ENCODE measurements at places on chromosomes 4 and X.

- no peak for DNase-seq
These were observed 6.8 kb upstream of the OCIAD2 start for GRCh38 chr4:48913346-48913745.

- no peak for DNase-seq
These were observed 153.3 kb downstream of the BCOR start for GRCh38 chrX:39944416-39944815.

- no peak for DNase-seq
These were observed 144.4 kb downstream of the NHS start for GRCh38 chrX:17519358-17519757.

- DNase-seq: no peak
These were observed 712.4 kb downstream of the IL1RAPL1 start for GRCh38 chrX:29299684-29300083.

GRCh38 chr4:14924076-14924811 lies 78.0 kb upstream of the CPEB2 start:
- DNase-seq: no peak

DNA sequence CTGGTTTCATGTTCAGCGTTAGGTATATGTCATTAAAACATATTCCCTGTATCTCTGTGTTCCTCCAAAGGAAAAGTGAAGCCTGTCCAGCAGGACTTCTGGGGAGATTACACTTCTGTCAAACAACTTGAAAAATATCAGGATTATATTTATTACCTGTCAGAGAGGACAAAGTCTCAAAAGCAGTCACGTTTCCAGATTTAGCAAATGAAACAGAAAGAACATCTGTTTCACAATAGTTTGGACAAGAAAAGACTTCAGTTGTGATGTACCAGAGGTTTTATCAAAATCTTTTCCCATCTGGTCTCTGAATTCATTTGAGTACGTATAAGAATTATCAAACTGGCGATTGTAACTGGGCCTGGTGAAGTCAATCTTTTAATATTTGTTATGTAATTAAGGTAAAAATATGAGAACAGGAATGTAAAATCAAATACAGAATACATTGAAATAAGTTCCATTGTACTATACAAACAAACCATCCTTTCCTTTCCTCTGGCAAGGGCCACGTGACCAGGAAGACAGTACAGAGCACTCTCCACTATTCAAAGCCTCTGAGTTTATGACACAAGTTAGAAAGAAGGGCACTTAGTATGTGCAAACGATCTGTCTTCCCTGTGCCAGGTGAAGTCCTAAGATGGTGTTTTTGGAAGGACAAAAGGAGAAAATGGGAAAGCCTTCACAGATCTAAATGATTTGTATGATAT lies 3.2 kb downstream of the CASP3 start:
- DNase-seq: no peak

GRCh38 chr4:154367659-154368058 lies 123.9 kb downstream of the DCHS2 start:
- DNase-seq: no peak

DNA sequence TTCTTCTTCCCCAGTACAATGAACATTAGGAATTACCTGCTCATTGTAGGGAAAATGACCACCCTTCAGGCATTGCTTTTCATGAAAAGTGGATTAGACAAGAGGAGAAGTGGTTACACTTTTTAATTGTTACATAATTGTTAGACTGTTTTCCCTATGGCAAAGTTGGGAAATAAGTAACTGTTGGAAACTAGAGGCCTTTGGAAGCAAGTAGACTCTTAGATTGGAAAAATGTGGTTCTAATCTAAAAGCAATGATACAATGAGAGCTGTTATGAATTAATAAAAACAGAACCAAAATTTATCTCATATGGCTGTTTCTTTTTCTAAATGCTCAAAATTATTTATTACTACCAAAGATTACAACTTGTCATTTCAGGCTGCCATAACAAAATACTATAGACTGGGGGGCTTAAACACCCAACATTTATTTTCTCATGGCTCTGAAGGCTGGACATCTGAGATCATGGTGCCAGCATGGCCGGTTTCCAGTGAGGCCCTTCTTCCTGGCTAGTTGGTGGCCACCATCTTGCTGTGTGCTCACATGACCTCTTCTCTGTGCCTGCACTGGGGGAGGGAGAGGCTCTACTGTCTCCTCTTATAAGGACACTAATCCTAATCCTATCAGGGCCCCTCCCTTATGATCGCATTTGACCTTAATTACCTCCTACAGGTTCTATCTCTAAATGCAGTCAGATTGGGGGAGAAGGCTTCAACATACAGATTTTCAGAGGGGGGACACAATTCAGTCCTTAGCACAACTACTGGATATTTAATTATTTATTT lies 12.5 kb downstream of the CC2D2A start:
- DNase-seq: no peak

- DNase-seq: no peak
These were observed 498 bp downstream of the MAGEA10 start for GRCh38 chrX:152137771-152138387.

DNA sequence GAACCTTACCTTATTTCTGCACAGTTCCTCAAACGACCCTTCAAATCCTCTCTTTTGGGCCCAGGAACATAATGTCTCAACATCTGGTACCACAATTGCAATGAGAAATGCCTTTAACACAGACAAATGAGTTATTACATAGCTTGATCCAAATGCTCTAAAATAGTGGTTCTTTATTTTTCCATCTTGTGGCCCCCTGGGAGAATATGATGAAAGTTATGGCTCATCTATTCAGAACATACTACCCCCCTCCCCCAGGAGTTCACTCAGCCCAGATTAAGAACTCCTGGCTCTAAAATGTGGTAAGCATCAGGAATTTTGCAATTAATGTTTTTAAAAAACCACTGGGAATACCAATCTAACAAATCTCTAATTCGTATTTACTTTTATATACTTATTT lies 23.9 kb upstream of the CENPU start:
- no peak for DNase-seq

- no peak for DNase-seq
These were observed 325.0 kb downstream of the PCDH7 start for GRCh38 chr4:31045151-31045550.

- no peak for DNase-seq
These were observed 64.2 kb upstream of the SPP1 start for GRCh38 chr4:87911252-87911774.

DNA sequence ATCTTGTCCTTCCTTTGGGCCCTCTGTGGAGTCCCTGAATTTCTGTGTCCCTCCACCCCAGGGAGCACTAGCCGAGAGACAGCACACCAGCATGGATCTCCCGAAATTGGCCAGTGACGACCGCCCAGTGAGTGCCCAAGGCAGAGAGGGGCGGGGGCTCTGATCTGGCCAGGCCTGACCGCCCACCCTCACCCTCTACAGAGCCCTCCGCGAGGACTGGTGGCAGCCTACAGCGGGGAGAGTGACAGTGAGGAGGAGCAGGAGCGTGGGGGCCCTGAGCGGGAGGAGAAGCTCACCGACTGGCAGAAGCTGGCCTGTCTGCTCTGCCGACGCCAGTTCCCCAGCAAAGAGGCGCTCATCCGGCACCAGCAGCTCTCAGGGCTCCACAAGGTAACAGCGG lies 8.4 kb upstream of the UBA1 start:
- no peak for DNase-seq

DNA sequence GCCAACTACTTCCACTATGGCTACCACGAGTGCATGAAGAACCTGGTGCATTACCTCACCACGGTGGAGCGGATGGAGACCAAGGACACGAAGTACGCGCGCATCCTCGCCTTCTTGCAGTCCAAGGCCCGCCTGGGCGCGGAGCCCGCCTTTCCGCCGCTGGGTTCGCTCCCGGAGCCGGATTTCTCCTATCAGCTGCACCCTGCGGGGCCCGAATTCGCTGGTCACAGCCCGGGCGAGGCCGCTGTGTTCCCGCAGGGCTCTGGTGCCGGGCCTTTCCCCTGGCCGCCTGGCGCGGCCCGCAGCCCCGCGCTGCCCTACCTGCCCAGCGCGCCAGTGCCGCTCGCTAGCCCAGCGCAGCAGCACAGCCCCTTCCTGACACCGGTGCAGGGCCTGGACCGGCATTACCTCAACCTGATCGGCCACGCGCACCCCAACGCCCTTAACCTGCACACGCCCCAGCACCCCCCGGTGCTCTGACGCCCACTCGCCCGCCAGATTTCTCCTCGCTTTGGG lies 2.1 kb downstream of the HELT start:
- DNase-seq: peak; percentile 81

DNA sequence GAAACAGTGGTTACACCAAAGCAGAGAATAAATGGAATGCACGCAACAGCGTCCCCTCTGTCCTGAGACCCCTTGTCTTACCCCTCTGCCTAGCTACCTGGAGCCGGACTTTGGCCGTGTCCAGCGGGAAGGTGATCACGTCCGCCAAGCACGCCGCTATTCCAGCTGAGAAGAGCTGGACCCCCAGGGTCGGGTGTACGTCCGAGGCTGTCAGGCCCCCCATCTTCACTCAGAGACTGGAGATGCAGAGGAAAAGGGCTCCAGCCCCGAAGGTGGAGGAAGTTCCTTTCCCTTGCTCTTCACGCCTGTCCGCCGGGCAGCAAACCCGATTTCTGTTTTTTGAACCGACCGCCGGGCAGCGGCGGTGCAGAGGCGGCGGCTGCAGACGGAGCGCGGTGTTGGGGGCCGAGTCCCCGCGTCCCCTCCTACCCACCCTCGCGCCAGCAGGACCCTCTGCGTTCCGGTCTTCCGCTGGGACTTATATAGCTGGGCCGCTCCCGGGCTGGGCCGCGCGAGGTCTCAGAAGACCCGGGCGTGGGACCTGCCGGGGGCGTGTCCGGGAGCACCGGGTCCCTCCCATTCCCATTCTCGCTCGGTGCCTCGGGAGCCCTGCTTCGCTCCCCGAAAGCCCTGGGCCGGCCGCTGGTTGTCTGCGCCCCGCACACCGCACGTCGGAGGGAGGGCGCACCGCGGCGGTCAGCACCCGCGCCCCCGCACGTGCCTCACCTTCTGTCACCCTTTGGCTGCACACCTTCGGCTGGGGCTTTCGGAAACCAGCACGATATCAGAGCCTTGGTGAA lies at the start of gene UCP1:
TSS of gene UCP1 (minus strand) at position 455 of the 800 bp plus-strand sequence. CDS start at position 223, 232 bp downstream.
- peak; percentile 85 for DNase-seq

DNA sequence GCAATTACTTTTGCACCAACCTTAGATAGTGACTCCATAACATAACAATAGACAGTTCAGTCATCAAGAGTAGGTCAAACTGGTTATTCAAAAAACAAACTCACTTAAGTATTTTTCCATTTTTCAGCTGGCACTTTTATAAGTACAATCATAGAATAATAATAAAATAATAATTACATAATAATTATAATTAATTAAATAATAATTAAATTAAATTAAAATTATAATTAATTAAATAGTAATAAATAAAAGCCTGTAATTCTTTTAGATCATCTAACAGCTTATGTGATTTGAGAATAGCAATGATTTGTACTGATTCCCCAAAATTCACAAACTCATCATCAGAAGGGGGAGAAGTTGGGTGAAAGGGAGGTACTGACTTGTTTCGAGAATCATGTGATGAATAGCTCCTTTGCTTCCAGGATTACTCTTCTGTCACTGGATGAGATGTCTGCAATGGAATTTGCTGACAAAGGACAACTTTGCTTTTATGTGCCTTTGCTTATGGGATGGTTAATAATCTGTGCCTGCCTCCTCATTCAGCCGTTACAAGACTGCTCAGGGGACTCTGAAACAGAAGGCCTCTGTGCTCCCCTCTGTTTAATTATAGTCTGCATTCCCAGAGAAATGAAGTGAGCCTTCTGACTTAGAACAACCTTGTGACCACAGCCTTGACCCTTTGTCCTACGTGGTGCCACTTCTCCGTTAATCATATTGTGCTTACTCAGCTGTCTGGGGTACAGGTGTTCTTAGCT lies 104.8 kb upstream of the ENPEP start:
- DNase-seq: no peak

GRCh38 chrX:19840899-19841648 lies 46.3 kb downstream of the SH3KBP1 start:
- DNase-seq: peak; percentile 71

DNA sequence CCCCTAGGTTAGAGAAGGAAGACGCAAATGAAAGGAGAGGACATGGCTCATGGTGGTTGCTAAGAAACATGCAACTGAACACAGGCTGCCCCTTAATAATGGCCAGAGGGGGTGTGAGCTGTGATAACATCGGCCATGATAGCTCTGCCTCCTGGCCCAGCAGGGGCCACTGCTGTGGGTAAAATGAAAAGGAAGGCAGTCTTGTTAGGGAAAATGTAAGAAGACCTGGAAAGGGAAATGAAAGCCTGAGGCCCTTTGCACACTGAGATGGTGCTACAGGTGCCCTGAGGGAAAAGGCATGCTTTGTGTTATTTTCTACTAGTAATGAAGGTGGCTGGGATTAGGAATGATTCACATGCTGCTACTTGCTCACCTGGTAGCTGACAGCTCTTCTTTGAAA lies 123.6 kb upstream of the MID1 start:
- no peak for DNase-seq

DNA sequence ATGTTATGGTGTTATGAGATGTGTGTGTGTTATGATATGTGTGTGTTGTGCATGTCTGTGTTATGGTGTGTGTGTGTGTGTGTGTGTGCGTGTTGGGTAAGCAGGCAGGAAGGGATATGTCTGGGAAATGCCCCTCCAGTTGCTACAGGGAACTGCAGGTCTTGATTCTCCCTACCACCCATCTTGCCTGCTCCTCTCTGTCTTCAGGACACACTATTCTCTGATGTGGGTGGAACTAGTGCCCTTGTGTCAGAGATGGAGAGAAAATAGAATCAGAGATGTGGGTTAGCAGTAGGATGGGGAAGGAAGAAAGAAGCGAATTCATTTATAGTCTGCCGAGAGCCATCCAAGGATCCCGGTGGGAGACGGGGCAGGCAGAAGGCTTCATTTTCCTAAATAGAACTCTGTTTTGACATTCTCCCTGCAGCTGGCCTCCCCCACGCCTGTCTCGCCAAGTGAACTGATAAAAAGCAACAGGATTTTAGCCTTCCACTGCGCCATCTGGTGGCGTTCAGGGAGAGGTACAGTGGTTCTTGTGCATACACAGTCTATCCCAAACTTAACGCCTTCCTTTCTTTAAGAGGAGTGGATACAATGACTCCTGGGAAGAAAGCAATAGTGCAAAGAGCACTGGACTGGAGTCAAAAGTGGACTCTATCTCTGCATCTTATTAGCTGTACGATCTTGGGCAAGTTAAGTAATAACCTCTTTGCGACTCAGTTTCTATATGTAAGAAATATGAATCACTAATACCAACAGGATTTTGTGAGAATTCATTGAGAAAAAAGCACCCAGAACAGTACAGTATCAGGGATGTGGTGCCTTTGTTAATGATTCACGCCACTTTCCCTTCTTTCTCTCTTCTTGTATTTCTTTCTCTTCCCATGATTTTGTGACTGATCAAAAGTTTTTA lies 14.1 kb upstream of the MGST2 start:
- DNase-seq: peak; percentile 89

DNA sequence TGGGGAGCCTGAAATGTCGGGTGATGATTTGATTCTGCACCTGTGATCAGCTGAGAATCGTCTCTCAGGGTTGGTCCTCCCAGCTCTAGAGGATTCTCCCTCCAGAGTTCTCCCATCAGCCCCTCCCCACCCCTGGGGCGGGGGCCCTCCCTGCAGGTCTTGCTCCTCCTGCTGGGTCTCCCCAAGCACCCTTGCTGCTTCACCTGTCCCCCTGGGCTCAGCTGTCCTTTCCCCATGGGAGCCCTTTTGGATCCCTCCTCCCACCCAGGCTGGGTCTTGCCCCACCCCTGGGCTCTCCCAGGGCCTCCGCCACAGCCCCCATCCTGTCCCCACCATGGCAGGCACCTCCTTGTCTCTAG lies 22.2 kb downstream of the PSAPL1 start:
- no peak for DNase-seq

- no peak for DNase-seq
These were observed 9.9 kb downstream of the CENPVL3 start for GRCh38 chrX:51608766-51609165.

Measured in GM23338 (cell line).